ENCODE measurements at places on chromosomes 5 and 9.

DNA sequence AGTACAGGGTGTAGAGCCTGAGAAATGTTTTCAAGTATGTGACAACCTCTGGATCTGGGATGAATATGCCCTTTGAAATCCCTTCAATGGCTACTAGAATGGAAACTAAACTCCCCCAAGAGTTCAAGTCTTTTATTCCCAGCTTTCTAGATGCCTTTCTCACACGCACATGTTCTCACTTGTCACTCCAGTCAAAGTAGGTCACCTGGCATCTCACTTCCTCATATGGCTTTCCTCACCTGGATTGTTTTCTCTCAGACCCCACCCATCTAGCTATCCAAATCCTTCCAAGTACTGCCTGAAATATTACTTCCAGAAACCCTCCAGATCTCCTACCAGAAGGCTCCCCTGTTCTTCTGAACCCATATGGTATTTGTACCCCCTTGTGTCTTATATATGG, 615.4 kb upstream of the KLF4 start:
- DNase-seq = no peak

GRCh38 chr5:77143998-77144836, 57.1 kb upstream of the ZBED3 start:
- DNase-seq = peak; percentile 44

GRCh38 chr5:4977416-4978110, 162.6 kb upstream of the ADAMTS16 start:
- no peak for DNase-seq

DNA sequence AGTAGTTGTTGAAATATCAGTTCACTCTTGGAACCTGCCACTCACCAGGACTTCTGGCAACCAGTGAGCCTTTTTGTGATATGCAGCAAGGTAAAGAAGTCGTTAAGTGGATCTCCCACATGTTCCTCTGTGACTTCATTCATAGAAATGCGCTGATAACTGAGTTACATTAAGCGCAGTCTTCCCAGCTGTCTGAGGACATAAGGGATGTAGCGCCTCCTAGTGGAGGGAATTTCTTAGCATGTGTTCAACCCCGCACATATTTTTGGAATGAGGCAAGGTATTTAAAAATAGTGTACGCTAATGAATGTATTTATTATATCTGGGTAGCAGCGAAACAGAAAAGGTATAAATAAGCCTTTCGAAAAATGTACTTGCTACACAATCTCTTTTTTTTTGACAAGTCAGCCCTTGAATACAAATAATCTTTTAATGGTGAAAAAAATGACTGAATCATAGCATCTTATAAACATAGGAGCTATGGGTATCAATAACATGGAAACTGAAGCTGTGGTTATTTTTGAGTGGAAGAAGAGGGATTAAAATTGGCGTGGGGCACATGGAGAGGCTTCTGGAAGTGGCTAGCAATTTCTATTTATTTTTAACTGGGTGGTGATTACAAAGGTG, 38.0 kb downstream of the PALM2AKAP2 start:
- peak; percentile 70 for DNase-seq

DNA sequence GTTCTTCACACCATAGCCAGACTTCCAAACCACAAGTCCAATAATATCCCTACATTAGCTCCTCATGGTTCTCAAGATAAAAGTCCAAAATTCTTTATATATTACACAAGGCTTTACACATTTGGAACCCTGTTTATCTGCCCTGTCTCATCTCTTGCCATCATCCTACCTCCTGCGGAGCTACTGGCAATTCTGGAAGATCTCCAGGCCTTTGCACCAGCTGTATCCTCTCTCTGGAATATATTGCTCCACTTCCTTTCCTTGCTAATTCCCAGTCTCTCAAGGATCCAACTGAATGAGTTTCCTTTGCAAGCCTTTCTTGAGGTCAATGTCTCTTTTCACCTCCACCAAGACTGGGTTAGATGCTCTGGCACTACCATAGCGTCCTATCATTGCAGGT, 41.3 kb upstream of the MIER3 start:
- no peak for DNase-seq

- DNase-seq = no peak
Observed at GRCh38 chr5:112411903-112412302, 7.2 kb downstream of the EPB41L4A start.

DNA sequence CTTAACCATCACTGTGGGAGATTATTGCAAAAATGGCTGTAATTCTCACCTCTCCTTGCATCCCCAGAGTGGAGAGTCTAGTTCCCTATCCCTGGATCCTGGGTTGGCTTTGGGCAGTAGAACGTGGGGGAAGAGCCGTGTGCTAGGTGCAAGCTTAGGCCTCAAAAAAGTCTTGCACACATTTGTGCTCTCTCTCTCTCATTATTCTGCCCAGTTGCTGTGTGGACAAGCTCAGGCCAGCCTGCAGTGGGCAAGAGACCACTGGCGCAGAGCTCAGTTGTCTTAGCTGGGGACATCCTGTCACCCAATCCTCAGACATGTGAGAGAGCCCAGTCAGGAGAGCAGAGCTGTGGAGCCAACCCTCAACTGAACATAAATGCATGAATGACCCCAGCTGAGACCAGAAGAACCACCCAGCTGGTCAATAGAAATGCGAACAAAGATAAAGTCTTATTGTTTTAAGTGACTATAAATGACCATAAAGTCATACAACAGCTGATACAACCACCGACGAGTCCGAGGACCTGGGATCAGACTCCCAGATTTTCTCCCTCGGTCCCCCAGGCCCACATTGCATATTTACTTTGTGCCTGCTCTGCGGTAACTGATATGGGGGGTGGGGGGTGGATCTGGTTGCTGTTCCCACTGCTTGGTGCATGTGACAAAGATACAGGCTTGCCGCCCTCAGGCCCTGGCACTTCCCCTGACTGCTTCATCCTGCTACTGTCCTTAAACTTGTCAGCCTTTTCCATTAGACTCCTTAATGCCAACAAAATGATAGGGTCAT, 166.4 kb upstream of the MVB12B start:
- no peak for DNase-seq

GRCh38 chr5:119267958-119268386, 87.8 kb upstream of the TNFAIP8 start:
- peak; percentile 80 for DNase-seq

GRCh38 chr5:11277323-11277722, 516.3 kb upstream of the DAP start:
- no peak for DNase-seq

- DNase-seq = no peak
Observed at GRCh38 chr5:144487761-144488160, 317.1 kb downstream of the KCTD16 start.

DNA sequence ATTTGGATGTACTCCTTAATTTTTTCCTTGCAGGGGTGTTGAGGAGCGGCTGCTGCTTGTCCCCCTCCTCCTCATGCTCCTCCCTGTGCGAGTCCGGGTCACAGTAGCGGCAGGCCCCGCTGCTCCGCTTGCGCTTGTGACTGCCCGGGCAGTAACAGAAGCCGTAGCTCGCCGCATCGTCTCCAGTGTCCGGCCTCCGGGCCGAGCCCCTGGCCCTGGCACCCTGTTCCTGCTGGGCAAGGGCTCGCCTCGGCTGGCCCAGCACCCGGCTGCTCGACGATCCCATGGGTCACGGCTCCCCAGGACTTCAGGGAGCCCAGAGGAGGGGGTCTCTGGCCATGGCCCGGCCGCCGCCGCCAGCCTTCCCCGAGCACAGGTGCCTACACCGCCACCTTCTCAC, at the start of gene GMCL2:
GMCL2 (minus strand) TSS at position 358 of the 400 bp plus-strand sequence; CDS start at position 286, 72 bp downstream.
- DNase-seq = no peak

GRCh38 chr5:163653526-163653925, 148.1 kb downstream of the MAT2B start:
- no peak for DNase-seq

DNA sequence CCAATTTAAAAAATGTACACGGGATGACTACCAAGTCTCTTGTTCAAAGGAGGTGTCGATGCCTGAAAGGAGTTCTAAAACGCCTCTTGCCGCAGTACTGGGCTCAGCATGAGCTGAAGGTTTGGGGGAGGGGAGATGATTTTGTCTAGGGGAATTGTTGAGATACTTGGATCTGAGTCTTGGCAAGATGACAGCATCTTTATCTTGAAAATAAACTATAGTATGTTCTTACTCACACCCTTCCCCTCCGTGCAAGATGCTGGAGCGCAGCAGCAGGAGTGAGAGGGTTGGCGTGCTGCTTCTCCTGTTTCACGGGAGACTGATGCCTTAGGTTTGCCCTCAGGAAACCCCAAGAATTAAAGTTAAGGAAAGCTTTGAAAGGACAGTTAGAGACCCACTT, 47.3 kb downstream of the FAM78A start:
- DNase-seq = no peak

DNA sequence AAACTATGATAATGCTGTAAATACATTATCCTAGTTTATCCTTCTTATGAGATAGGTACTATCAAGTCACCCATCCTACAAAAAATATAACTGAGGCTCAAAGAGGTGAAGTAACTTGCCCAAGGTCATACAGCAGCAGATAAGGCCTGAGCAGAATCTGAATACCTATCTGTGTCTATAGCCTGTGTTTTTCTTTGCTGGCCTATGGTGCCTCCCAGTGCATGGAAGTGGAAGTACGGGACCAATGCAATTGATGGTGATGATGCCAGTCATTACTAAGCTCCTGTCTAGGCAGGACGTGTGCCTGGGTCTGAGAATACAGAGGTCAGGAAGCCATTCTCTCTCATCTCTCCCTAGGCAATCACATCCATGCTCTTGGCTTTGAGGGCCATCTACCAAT, 67.8 kb downstream of the FAT2 start:
- DNase-seq = no peak

DNA sequence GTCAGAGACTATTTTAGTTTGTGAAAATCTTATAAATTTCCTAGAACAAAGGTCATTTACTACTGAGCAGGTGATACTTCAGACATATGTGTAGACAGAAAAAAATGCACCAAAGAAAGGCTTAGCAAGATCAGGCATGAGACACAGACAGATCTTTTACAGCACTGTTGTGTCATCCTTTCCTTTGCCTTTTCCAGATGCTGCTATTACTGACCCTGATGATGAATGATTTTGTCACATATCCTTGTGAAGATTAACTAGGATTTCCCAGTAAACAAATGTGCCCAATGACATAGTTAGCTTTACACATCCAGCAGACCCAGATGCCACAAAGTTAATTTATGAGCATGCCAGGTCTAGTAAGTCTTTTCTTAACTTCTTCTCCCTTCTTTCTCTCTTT, 68.2 kb downstream of the DMRTA1 start:
- no peak for DNase-seq

DNA sequence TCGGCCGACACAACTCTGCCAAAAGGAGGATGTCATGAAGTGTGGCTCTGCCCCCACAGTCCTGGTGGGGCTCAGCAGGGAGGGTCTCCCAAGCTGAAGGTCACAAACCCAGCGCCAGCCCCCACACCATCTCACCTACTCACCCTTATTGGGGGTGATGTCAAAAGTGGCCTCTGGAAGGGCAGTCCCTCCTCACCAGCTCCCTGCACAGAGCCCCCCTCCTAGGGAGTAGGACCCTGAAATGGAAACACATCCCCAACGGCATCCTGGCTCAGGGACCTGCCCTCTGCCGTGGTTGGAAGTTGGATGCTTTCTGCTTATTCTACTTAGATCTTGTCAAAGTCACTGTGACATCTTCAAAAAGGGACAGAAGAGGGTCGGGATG, 89.5 kb downstream of the NSUN2 start:
- DNase-seq = no peak

DNA sequence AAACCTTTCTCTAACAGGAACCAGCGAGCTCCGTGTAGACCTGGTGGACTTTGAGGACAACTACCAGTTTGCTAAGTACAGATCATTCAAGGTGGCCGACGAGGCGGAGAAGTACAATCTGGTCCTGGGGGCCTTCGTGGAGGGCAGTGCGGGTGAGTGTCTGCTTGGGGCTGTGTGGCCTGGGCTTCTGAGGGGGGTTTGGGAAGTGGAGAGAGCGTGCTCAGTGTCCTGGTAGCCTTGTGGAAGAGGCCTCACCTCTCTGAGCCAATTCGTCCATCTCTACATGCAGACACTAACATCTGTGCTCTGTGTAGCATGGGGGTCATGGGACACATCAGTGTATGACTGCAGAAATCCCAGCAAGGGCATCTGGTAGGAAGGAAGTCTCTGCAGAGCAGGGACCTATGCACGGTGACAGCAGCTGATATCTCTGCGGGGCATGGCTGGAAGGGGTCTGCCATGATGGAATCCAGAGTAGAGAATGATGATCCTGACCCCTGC, 5.9 kb downstream of the FCN2 start:
- DNase-seq = no peak

DNA sequence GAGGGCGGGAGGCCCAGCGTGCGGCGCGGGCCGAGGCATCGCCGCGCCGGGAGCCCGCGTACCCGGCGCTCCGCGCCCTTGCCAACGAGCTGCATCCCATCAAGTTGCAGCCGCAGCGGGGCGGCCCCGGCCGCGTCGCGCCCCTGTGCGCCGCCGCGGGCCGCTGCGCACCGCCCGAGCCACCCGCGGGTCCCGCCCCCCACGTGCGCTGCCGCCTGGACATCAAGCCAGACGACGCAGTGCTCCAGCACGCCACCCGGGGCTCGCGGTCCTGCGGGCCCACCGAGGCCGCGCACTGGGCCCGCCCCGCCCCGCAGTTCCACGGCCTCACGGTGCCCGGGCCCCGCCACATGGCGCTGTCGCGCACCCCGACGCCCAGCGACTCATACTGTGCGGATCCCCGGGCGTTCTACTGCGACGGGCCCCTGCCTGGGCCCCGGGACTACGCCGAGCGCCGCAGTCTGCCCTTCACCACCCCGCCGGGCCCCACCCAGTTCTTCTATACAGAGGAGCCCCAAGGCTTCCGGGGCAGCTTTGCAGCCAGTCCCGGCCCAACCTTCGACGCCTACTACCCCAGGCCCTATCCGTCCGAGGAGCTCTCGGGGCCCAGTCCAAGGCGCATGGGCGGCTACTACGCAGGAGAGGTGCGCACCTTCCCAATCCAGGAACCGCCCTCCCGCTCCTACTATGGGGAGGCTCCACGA, 2.6 kb downstream of the AJM1 start:
- no peak for DNase-seq

DNA sequence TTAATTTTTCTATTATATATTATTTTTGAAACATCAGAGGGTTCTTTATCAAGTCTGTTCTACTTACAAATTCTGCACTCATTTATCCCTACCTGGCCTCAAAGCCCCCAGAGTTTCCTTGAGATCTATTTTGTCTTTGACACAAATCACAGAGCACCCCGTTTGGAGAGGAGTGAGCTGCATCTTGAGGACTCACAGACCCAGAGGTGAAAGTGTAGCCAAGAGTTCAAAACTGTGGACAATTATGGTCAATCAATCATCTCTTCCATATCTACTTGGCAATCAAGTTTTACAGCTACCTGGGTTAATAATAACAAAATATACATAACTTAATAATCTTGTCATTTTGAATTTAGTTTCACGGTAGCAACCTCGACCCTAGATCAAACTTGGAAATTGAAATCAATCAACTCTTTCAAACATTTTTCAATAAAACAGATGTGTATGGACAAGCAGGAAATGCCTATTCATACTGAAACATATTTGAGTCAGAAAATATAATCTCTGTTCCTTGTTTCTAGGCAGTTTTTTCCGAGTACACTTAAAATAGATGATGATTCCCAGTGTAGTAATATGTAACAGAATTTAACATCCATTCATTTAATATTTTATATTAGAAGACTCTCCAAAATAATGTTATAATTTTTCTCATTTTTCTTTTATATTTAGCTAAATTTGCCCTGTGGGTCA, 13.7 kb upstream of the SYK start:
- no peak for DNase-seq
